ENCODE measurements at places on chromosomes 5 and 9.

GRCh38 chr5:54590824-54591223, 73.3 kb downstream of the SNX18 start:
- DNase-seq, result no peak

- DNase-seq, result peak; percentile 66
Measured at GRCh38 chr9:104743376-104743985, 4.0 kb upstream of the NIPSNAP3A start.

DNA sequence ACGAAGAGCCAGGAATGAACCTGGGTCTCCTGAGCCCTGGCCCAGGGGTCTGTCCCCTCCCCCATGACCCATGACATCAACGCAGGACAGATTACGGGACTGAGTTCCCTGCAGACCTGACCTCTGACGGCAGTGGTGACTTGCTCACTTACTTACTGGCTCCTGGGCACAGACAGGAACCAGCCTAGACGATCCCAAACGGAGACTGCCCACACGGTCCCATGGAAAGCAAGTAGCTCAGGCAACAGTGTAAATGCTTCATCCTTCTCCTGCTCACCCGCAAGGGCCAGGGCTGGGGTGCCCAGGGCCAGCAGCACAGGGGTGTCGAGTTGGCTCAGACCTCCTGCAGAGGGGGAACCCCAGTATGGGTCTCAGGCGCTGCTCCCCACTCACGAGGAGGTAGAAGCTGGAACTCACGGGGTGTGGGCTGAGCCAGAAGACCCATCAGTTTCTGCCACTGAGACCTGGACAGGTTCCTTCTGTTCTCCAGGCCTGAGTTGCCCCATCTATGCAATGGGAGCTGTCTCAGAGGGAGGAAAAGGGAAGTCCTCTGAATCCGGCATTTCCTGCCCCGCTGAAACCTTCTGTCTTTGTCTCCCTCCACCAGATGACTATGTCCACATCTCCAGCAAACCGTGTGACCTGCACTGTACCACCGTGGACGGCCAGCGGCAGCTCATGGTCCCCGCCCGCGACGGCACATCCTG, 5.6 kb downstream of the ADAMTSL2 start:
- no peak for DNase-seq

GRCh38 chr5:10856071-10856470, 95.0 kb upstream of the DAP start:
- DNase-seq, result no peak

DNA sequence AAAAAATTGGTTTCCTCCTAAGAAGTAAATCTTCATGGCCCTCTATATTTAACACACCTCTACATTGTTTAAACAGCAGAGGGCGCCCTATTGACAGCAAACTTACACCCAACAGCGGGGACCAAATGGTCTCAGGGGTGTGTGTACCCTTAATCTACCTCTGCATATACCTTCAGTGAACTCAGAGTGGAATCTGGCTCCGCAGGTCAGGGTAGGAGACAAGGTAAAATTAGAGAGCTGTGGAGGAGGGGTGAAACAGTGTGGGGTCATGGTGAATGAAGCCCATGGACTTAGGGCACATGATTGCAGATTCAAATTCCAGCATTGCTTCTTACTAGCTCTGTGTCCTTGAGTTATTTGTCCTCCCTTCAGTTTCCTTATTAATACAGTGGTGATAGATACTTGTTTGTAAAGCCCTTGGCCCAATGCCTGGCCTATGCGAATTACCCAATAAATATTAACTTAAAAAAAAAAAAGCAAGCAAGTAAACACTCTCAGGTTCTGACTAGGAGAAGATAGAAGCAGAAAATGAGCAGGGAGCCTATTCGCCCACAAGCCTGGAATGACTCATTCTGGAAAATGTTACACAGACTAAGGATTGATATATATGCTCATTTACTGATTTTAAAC, 122.9 kb downstream of the CAVIN4 start:
- DNase-seq, result no peak

DNA sequence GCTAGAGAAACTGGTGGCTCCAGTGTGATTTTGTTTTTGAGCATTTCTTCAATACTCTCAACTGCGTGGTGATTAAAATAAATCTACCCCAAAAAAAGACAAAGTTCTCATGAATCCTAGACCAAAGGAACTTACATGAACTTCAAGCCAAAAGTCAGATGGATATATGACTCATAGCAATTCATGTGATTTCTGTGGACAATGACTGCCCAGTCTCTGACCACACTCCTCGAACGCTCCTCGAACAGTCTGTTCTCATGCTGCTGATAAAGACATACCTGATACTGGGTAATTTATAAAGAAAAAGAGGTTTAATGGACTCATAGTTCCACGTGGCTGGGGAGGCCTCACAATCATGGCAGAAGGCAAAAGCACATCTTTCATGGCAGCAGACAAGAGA, 46.4 kb upstream of the CEP78 start:
- no peak for DNase-seq
